ENCODE measurements at places on chromosomes 13 and 19.

DNA sequence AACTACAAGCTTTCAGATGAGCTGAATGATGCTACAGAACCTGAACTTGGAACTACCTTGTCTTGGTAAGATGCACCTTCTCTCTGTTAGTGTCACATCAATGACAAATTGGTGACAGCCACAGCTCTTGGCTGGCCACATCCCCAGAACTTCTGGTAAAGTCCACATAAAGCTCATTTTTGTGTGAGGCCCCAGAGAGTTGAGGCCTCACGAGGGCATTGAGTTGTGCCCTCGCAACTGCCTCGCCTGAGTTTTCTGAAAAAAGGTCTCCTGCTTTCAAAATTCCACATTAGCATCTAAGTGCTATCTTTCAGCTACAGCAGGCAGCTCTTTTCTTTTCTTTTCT, 42.6 kb downstream of the MRPL57 start:
- DNase-seq: no peak

GRCh38 chr19:38693380-38694223, 46.2 kb downstream of the ACTN4 start:
- DNase-seq: no peak

GRCh38 chr19:55228403-55229031, at the start of gene TMEM86B:
TSS of gene TMEM86B (minus strand) at chr19:55228763. CDS start at chr19:55228741, 22 bp downstream.
- no peak for DNase-seq

- DNase-seq: no peak
Observed at GRCh38 chr19:4389511-4390016, 10.8 kb downstream of the SH3GL1 start.

GRCh38 chr13:110187641-110188161, 119.3 kb downstream of the COL4A1 start:
- DNase-seq: no peak
